Activated T-helper 2 cell treated with anti-CD3 and anti-CD28 coated beads, Interferon-gamma antibody, Interleukin-2, Interleukin-4, amounts not matched to agents 10 μg/mL and 5 μg/mL and 100 μg/mL, durations not matched to agents 14 hours and 24 hours and 36 hours (primary cell): ENCODE measurements at places on chromosomes 4 and X. TPM values are rescaled to one million over a fixed set of nuclear protein-coding genes. Genes with fewer than 3 reads are reported as not detected.

The DYNLT3 gene
- total RNA-seq: 17.6 and 19.9 TPM in 2 replicates

The CLOCK gene
- total RNA-seq: 7.2 and 7.4 TPM in 2 replicates

The PDE6B gene
- 10.7 and 13.3 TPM in 2 replicates for total RNA-seq

DNA sequence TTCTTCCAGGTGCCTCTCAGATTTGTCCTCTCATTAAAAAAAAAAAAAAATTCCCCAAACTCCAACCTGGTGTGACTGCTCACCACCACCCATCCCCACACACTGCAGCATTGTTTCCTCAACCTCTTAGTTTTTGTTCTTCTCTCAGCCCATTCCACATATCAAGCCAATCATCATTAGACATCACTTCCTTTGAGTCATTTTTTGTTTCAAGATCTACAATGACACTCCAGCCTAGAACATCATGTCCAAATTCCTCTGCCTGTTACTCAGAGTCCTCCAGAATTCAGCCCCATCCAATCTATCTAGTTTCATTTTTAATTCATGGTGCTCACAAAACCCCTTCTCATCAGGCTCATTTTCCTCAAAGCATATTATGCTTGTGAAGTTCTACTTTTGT, 262.5 kb upstream of the TEX13A start:
- no peaks in the 10 kb centered on the region for H3K4me1 ChIP-seq
- H3K27ac ChIP-seq: no peak overlapping the region
- no peak overlapping the region for H3K4me3 ChIP-seq
- DNase-seq: no peak
- no peaks in the 10 kb centered on the region for H3K36me3 ChIP-seq
- H3K27me3 ChIP-seq: no peaks in the 10 kb centered on the region

DNA sequence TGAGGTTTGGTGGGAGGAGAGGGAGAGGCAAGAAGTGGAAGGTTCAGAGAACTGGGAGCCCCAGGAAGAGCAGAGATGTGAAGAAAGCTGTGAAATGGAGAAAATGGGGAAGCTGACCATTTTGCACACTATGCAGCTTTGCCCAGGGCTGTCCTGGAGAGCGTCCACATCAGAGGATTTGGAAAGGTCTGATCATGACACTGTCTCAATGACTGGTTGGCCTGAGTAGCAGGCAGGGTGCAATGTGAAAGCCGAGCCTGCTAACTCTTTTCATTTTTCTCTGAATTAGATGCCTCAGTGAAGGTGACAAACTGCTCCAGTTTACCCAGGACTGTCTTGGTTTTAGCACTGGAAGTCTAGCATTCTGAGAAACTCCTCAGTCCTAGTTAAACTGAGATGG, 330.1 kb upstream of the RPS6KA3 start:
- H3K4me1 ChIP-seq: peaks cover 24% of the 10 kb centered on the region
- DNase-seq: no peak
- no peaks in the 10 kb centered on the region for H3K27me3 ChIP-seq
- H3K36me3 ChIP-seq: no peaks in the 10 kb centered on the region

DNA sequence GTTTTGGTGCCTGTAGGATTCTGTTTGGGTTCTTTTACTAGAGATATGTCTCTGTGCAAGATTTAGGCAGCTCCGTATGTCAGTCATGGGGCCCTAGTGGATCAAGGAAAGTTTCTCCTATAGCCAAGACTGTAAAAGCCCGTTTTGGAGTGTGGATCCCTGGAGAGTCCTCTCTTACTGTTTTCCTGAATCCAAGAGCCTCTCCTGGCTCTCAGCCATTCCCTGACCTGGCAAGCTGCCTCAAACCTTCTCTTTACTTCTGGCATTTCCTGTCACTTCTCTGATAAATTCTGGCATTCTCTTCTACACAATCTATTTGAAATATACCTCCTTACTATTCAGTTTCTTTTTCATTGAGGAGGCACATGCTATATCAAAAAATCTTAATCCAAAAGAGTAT, 41.4 kb downstream of the DCAF12L2 start:
- no peaks in the 10 kb centered on the region for H3K27me3 ChIP-seq
- H3K36me3 ChIP-seq: no peaks in the 10 kb centered on the region
- no peak overlapping the region for H3K4me3 ChIP-seq
- DNase-seq: no peak
- no peak overlapping the region for H3K27ac ChIP-seq

DNA sequence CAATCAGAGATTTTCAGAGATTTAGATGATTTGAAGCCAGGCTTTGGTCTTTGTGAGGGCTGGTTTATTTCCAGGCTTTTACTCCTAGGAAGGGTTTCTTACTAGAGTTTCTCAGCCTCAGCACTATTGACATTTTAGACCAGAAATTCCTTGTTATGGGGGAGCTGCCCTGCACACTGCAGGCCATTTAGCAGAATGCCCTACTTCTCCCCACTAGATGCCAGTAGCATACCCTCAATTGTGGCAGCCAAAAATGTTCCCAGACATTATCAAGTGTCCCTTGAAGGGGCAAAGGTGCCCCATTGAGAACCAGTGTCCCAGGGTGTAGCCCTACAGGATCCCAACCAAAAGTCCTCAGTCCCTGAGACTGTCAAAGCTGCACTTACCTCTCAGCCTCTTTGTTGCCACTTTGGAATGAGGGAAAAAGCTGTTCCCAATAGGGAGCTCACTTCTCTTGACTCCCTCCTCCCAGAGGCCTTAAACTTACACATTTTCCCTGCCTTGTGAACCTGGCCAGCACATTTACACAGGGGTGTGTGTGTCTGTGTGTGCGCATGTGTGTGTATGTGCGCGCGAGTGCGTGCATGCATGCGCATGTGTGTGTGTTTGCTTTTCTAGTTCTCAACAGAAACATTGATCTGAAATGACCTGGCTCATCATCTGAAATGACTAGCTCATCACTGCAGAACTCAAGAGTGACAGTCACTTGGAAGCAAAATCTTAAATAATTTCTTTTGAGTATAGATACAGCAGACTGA, 231.4 kb downstream of the QDPR start:
- no peaks in the 10 kb centered on the region for H3K36me3 ChIP-seq
- DNase-seq: no peak
- H3K4me3 ChIP-seq: no peak overlapping the region
- H3K4me1 ChIP-seq: no peaks in the 10 kb centered on the region
- peaks cover 2% of the 10 kb centered on the region for H3K27me3 ChIP-seq

DNA sequence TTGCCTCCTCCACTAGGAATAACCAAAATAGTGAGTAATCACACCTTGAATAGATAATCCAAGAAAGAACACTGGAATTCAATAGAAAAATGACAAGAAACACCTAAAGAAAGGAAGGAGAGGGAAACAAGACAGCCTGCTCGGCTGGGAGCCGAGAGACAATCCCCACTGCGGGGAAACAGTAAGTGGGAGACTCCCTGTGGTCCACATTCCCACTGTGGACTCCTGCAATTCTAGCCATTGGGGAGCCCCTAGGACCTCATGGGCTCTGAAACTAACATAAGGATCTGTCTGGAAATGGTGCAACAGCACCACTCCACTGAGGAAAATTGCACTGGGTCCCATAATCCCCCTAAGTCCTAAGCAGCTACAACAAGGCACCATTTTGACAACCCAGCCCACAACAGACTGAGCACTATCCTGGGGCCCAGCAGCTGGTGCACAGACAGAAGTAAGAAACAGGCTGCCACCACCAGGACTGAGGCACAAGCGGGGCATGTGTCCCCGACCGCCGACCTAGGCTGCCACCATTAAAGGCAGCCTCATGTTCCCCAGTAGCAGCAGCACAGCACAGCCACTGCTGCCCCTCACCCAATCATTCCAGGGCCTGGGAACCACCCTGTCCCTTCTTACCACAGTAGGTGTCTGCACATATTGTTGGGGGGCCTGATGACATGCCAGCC, 14.2 kb downstream of the LRBA start:
- H3K27ac ChIP-seq: no peak overlapping the region
- H3K4me3 ChIP-seq: no peak overlapping the region
- peaks cover 18% of the 10 kb centered on the region for H3K36me3 ChIP-seq
- peaks cover 4% of the 10 kb centered on the region for H3K4me1 ChIP-seq

GRCh38 chr4:17705107-17705506, 76.3 kb downstream of the FAM184B start:
- H3K4me3 ChIP-seq: no peak overlapping the region
- no peak for DNase-seq
- H3K27ac ChIP-seq: no peak overlapping the region
- no peaks in the 10 kb centered on the region for H3K27me3 ChIP-seq
- no peaks in the 10 kb centered on the region for H3K4me1 ChIP-seq

DNA sequence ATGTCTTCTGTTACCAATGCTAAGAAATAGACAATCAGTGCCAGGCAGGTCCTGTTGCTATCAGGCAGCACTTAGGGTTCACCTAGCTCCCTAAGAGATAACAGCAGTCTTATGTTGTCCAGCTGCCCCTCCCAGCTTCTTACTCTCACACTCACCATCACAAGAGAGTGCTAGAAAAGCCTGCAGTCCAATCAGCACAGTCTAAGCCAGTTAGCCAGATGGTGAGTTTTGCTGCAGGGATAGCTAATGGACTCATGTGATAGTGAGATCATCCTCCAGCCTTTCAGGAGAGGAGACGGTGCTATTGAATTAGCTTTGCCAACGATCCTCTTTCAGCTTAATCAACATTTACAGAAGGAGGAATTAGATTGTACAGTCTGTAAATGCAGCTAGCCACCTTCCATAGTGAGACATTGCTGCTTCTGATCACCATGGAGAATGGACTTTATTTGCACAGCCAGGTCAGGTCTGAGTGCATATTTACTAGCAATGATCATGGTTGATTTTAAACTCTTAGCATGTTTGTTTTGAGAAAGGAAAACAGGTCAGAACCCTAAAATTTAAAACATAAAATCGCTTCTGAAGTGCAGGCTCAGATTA, 438.3 kb downstream of the CENPC start:
- H3K36me3 ChIP-seq: no peaks in the 10 kb centered on the region
- H3K4me1 ChIP-seq: no peaks in the 10 kb centered on the region
- H3K4me3 ChIP-seq: no peak overlapping the region
- no peak overlapping the region for H3K27ac ChIP-seq
- no peak for DNase-seq

DNA sequence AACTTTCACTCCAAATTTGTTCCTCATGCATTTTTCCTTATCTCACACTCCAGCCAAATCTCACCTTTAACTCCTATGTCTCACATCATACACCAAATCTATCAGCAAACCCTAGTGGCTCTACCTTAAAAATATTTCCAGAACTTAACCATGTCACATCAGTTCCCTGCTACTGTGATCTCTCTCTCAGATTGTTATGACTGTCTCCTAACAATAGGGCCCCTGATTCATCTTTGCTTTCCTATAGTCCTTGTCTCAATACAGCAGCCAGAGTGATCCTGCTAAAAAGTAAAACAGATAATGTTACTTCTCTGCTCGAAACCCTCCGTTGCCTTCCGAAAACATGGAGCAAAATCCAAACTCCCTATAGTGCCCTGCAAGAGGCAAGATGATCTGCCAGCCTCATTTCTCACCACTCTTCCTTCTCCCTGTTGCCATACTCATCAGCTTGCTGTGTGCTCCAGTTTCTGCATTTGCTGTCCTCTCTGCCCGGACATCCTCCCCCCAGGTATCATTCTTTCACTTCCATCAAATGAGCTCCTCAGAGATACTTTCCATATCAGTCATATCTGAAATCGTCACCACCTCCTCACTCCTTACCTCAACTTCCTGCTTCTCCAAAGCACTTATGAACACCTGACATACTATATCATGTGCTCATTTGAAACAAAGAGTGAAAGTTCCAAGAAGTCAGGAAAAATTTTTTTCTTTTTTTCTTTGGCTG, 293.4 kb upstream of the NR3C2 start:
- no peak overlapping the region for H3K27ac ChIP-seq
- no peak overlapping the region for H3K4me3 ChIP-seq
- peak; percentile 8 for DNase-seq
- H3K36me3 ChIP-seq: no peaks in the 10 kb centered on the region
- H3K27me3 ChIP-seq: no peaks in the 10 kb centered on the region
- no peaks in the 10 kb centered on the region for H3K4me1 ChIP-seq

DNA sequence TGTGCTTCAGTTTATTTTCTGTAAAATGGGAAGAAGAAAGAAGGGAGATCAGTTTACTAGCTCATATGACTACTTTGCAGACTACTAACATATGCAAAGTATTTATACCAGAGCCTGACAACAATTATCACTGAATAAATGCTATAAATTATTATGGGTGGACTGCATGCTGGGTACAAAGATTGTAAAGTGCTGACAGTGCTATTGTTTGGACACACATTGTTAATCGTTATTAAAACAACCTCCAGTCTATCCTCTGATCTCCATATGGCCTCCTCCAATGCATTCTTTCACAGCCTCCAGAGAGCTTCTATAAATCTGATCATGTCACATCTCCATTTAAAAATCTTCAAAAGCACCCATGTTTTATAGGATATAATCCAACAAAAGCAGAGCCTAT, 90.1 kb upstream of the HS3ST1 start:
- H3K4me3 ChIP-seq: no peak overlapping the region
- DNase-seq: no peak
- peaks cover 9% of the 10 kb centered on the region for H3K27me3 ChIP-seq

DNA sequence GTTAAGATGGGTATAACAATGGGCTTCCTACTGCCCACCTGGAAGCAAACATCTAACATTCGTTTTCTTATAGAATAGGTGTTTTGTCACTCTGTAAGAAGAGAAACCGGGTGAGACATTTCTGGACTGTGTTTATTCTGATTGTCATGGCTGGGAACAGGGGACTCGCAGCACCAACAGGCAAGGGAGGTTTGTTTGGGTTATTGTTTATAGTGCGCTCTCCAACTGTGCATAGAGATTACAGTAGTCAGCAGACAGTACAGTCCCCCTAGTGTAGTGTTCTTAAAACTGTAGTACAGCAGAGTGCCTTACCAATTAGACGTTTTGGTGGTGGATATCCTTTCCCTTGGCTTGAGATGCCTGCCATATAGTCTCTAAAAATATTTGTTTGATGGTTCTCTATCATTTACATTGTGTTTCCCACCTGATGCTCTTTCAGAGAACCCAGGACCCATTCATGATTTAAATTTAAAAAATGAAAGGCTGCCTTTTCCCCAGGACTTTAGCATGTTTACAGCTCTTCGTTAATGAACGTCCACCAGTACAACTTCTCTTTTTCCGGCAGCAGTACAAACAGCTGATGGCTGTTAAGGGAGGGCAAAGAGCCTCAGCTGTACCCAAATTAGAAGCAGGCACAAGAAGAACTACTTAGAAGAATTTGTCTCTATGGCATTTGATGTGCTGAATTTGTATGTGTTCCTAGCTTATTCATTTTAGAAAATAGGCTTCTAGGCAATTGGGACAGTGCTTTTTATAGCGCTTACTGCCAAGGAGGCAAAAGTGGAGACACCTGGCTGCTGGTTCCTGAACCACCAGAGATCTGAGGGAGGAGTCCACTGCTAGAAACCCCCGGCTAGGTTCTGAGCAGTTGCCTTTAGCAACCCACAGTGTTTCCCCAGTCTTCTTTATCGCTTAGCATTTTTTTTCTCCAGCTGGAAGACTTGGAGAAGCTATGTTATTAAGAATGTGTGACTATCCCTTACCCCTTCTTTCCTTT, 1.0 kb upstream of the RNF150 start:
- no peak for DNase-seq
- H3K36me3 ChIP-seq: no peaks in the 10 kb centered on the region
- H3K27me3 ChIP-seq: peaks cover 63% of the 10 kb centered on the region

DNA sequence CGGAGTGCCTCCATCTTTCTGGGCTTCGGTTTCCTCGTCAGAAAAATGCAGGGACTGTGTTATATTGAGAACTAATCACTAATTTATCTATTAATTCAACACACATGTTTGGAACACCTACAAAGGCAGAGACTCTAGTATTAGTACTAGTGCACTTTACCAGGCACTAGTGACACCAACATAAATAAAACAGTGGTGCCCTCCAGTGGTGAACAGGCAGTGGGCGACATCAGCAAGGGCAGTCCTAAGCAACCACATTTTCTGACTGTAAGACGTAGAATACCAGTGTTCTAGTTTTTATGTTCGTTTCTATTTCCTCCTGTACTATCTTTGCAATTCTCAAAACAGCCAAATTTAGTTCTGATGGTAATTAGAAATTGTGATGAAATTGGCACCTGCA, 69.1 kb upstream of the UCP1 start:
- no peak overlapping the region for H3K27ac ChIP-seq
- no peaks in the 10 kb centered on the region for H3K36me3 ChIP-seq
- H3K4me3 ChIP-seq: no peak overlapping the region
- DNase-seq: peak; percentile 19
